ENCODE measurements at places on chromosomes 16 and 17.
A peak's percentile ranks its signal among the peaks of the same experiment; 100 is the strongest.

DNA sequence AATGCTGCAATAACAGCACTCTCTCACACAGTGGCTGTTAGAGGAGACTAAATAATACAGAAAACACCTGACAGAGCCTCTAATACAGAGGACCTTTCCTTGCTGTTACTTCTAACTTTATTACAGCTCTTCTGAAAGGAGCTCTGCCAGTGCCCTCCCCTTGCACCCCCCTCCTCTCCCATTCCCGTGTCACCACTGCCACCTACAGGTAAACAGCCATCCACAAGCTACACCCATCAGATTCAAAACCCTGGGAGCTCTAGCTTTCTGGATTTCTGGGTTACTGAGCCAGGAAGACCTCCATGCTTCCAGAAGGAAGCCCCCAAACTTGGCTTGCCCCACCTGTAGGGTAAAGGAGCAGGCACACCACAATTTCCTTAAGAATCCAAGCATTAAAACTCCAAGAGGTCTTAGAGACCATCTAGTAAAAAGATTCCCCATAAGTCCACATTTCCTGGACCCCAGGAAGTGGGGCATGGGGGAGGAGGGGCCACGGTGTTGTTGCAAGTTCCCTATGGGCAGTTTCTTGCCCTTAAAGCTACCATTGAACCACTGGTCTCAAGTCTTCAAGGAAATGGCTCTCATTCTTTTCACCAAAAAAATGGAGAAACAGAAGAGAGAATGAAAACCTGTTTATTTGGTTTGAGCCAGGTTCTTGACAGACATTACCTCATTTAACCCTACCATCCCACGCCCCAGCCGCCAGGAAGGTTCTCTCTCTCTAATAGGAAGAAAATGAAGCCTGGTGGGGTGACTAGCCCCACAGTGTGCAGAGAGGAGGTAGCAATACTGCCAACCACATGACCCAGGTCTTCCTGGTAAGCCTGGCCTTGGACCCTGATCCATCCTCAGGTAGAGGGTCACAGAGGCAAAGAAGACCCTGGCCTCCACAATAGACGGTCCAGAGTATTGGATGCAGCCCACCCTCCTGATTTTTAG, 52.8 kb downstream of the TOM1L2 start:
- peak; percentile 78 for DNase-seq

DNA sequence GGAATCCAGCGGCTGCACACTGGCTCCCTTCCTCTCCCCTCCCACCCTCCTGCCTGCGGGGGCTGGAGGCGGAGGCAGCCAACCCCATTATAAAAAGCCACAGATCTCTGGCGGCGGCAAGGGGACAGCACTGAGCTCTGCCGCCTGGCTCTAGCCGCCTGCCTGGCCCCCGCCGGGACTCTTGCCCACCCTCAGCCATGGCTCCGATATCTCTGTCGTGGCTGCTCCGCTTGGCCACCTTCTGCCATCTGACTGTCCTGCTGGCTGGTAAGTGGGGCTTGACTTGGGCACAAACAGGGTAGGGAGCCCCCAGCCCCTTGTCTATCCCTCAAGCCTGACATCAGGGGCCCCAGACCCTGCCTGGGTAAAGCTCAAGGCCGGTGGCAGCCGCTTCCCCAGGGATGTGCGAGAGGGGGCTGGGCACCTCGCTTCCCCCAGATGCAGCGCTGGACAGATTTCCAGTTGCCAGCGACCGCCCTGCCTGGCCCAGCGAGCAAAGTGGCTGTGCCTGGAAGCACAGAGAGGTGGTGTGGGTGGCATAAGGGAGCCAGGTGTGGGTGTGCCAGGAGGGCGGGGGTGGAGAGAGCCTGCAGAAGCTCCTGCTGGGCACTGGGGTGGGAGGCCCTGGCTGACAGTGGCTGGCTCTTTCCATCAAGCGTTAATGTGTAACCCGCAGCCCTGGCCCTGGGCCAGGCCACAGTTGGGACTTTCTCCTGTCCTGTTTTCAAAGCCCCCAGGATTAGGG, at the start of gene CX3CL1:
TSS of gene CX3CL1 (plus strand) at position 119 of the 745 bp plus-strand sequence. CDS start at position 198, 79 bp downstream.
- DNase-seq = peak; percentile 30

DNA sequence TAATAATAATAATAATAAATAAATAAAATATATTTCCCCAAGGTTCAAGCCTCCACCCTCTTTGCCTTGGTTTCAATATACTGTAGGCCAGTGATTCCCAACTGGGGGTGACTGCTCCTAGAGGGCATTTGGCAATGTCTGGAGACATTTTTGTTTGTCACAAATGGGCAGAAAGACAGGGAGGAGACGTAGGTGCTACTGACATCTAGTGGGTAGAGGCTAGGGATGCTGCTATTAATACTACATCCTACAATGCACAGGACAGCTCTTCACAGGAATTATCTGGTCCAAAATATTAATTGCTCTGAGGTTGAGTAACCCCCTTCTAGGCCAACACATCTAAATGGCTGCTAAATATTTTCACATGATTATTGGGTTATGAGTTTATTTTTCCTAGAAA, 12.8 kb upstream of the PRR14 start:
- peak; percentile 75 for DNase-seq

DNA sequence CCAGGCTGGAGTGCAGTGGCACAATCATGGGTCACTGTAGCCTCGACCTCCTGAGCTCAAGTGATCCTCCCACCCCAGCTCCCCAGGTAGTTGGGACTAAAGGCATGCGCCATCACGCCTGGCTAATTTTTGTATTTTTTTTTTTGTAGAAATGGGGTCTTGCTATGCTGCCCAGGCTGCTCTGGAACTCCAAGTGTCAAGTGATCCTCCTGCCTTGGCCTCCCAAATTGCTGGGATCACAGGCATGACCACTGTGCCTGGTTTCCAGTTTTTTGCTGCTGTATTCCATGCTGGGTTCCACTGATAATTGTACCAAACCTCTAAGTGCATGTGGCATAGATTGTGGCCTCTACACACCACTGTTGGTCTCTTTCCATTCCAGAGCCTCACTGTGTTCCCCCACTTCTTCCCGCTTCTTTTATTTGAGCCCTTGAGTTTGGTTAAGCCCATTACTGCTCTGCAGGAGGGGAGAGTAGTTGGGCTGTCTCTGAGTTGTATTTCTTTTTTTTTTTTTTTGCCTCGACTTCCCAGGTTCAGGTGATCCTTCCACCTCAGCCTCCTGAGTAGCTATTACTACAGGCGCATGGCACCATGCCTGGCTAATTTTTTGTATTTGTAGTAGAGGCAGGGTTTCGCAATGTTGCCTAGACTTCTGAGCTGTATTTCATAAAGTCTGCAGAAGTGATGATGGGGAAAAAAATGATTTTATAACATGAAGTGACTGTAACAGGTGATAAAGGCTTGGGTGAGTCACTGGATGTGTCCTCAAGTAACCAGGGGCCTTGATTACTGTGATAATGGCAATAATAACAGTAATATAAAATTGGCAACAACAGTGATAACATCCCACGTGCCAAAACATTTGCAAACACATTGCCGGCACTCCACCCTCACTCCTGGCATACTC, 30.0 kb downstream of the EEF2K start:
- DNase-seq = no peak

- DNase-seq = no peak
These were observed 2.5 kb downstream of the PSME3 start for GRCh38 chr17:42835732-42836131.

- DNase-seq = no peak
These were observed 9.0 kb downstream of the CRK start for GRCh38 chr17:1447052-1447451.

DNA sequence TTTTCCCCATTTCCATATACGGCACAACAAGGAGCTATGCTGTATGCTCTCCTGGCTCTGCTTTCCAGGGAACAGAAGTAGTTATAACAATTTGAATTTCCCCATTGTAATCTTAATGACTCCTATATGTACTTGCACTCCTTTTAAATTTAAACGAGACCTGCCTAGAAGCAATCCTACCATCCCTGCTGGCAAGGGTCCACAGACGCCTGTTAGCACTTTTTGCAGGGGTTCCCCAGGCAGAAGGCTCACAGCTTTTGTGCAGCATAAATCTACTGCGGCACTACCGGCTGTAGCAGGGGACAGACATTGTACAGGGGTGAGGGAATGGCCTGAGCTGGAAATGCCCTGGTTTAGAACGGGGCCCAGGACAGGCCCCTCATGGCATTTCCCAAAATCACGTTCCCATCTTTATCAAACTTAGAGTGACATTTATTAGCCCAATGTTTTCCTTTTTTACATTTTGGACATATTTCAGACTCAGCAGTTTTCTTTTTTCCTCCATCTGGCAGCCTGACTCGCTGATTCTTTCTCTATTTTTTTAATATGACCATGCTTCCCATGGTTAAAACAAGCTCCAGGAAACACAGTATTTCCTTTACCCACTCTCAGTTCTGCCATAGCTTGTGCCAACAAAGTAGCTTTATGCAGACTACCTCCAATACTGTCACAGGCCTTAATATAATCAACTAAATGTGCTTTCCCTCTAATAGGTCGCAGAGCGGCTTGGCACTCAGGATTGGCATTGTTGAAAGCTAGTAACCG, 35.4 kb upstream of the USP22 start:
- DNase-seq = no peak

GRCh38 chr17:33290253-33290652, 2.8 kb downstream of the ASIC2 start:
- DNase-seq = no peak

GRCh38 chr16:10918294-10919002, 23.8 kb downstream of the DEXI start:
- DNase-seq = peak; percentile 74

DNA sequence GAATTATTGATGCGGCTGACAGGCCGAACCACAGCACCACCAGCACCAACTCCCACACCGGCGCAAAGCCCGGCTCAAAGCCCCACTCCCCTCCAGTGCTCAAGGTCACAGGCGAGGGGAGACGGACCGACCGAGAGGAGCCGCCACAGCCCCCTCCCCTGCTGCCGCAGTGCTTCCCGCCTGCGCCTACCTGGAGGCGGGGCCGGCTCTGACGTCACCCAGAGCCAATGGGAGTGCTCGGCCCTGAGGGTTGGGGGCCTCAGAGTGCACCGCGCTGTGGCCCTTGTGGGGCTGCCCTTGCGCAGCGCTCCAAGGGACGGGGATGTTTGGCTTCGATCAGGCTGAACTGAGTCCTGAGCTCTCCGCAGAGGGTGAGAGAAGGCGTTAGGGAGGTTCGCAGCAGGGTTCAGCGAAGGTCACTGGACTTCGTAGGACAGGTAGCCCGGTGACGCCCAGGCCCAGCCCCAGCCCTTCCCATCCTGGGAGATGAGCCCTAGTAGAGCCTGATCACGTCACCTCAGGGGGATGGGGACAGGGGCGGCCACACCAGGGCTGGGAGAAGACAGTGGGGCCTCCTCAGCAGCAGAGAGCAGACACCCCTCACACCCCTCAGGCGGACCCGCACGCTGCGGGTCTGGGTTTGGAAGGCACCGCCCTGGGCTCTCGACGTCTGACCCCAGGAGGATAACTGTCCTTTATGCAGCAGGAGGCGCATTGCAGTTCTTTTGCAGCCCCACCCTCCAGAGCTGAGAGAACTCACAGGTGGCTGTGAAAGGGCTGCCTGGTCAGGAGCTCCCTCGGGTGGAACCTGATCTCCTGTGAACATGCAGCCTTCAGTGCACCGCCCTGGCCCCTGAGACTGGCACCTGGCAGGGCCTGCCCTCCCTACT, 1.5 kb downstream of the NDRG4 start:
- peak; percentile 80 for DNase-seq

GRCh38 chr17:49851387-49852291, 3.8 kb upstream of the TAC4 start:
- DNase-seq = peak; percentile 58

- DNase-seq = no peak
These were observed 11.7 kb downstream of the ATPAF2 start for GRCh38 chr17:18027280-18027679.

- no peak for DNase-seq
These were observed 572.2 kb upstream of the SOX9 start for GRCh38 chr17:71548540-71549190.

- DNase-seq = no peak
These were observed 377.2 kb downstream of the WWOX start for GRCh38 chr16:78476615-78477014.

DNA sequence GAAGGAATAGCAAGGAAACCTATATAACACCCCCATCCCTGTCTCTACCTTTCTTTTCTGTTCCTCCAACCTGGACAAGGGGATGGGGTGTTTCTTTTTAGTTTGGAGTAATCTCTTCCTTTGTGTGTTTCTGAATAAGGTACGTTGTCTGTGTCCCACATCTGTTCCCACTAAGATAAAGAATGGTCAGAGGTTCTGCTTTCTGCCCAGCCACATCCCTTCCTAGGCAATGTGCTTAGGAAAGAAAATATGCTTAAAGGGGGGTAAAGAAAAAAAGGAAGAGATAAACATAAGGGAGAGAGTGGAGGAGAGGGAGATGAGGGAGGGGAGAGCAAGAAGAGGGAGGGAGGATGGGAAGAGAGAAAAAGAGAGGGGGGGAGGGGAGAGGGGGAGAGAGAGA, 35.1 kb downstream of the SLC6A2 start:
- DNase-seq = no peak

DNA sequence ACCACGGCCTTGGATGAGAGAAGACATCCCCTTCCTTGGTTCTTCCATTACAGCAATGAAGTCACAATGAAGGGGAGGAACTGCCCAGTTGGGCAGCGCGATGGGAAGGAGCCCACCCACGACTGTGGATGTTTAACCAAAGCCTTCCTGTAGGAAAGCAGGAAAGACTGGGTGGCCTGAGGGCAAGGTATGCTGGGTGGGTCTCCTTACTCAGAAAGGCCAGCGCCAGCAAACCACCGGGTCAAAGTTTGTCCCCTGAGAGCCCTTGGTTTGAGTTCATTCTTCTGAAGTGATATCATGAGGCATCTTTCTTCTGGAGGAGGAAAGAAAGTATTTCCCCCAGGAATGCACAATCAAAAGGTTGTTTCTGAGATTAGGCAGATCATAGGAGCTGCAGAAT, 105.2 kb downstream of the C16orf95 start:
- no peak for DNase-seq

DNA sequence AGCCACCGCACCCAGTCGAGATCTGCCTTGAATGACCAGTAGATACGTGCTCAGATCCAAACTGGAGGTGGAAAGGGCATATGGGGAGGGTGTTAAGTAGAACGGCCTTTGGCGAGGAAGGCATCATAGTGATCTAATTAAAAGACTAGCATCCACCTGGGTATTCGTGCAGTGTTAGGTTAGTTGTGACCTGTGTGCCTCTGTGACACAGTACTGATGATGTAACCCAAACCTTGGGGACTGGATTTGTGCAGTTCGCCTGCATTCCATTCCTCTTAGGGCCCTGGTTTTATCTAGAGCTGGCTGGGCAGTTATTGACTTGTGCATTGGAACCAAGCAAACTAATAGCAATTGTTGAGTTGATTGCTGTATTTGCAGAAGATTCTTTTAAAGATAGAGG, 47.9 kb downstream of the SNX29 start:
- DNase-seq = no peak

GRCh38 chr17:30942308-30943079, 20.7 kb downstream of the ADAP2 start:
- no peak for DNase-seq

Data from NCI-H2171 treated with DMSO at 0.1 percent for 48 hours (cell line).